OCI-M1 (cell line): ENCODE measurements at places on chromosomes 3 and 15.

DNA sequence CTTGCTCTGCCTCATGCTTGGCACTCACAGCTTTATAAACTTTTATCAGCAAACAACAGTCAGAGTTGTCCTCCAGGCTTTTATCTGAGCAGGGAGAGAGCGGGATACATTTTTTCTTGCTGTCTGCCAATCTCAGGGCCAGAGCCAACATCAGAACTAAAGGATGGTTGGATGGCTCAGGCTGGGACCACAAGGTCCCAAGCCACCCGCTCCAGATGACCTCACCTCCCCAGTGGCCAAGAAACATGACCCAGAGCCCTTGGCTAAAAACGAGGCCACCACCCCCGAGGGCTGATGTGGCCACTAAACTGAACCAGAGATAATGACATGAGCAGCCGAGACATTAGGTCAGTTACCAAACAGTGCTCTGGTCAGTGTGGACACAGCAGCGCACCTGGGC lies 18.8 kb upstream of the SPATA12 start:
- DNase-seq: no peak

DNA sequence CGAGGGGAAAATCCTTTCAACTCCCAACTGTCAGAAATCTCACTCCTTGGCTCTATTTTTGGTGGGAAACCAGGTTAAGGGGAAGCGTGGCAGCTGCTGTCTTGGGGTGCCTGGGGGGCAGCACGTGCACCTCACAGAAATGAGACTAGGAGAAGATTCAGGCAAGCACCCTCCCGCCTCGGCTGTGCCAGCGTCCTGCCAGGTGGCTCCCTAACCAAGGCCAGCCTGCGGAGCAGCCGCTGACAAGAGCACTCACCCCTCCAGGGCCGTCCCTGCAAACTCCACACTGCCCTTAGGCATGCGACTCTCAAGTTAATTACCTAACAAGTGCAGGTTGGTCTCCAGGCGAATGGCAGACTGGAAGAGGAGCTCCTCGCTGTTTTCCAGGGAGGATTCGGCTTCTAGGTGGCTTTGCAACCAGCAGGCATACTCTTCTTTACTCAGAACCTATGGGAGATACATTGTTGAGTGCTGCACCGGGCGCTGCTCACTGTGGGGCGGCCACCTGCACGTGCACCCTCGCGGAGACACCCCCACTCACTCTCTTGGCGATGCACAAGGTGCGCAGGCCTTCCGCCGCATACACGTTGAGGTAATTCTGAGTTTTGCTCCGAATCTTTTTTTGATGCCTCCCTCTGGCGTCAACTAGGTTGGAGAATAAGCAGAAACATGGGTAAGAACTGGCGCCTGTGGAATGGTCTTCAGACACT lies 155.3 kb downstream of the ATP10A start:
- no peak for DNase-seq

DNA sequence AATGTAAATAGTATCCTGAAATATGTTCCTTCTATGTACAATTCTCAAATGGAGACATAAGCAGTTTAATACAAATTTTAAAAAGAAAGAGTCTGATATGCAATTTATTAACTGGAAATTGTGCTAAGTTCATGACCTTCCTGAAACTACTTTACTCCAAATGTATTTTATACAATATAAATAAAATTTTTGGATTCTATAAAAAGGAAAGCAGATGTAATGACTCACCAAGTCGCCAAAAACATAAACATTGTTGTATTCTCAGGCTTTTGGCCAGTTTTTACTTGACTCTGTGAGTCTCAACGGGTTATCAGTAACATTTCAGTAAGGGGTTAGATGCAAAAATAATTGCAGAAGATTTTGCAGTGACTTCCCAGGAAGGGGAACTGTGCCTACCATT lies 948.2 kb downstream of the EPHA3 start:
- DNase-seq: no peak

GRCh38 chr3:194170793-194171192 lies 34.8 kb downstream of the HES1 start:
- no peak for DNase-seq

GRCh38 chr3:143977341-143978262 lies 6.0 kb downstream of the DIPK2A start:
- peak; percentile 82 for DNase-seq

DNA sequence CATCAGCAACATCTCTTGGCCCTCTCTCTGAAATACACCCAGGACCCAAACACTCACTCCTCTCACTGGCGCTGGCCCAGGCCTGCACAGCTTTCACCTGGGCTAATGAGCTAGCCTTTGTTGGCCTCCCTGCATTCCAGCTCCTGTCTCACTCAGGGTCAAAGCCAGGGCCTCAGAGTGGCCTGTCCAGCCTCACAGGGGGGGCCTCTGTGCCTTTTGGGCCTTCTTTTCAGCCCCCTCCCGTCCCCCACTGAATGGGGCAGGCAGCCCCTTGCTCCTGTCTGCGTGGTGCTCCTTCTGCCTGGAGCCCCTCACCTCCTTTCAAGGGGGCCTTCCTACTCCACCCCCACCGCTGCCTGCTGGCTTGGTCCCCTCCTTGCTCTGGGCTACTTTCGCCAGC lies 59.0 kb upstream of the PRR23E start:
- DNase-seq: no peak

GRCh38 chr3:190865419-190865818 lies 2.9 kb upstream of the GMNC start:
- no peak for DNase-seq
